ENCODE measurements at places on chromosomes 5 and 9.

- no peak for DNase-seq
Observed at GRCh38 chr5:132831095-132831860, 831 bp upstream of the SHROOM1 start.

DNA sequence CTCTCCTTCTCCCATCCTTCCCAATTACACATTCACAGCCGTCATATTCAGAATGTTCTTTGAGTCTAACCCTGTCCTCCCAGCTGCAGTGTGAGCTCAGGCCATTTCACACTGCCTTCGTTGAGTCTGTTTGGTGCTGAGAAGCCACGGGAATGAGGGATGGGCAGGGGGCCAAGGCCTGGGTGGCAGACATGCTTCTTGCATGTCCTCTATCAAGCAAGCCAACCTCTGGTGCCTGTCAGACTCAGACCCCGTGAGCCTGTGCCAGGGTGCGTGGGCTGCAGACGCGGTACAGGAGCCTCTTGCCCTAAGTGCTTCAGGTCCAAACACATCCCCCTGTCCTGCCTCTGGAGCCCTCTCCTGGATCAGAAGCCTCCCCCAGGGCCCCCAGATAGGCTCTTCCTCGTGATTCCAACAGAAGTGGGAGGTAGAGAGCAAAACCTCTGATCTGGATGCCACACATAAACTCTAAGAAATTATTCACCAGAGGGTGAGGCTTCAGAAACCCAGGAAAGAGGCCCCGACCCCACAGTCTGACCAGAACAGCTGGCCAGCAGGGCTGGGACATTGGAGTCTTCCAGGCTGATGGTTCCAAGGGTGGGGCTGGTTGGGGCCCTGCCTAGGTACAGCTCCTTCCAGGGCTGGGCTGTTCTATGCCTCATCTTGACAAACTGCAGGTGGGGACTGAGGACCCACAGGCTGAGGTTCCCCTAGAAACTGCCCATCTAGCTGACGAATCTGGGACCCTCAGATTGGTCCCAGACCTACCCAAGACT lies 46.7 kb upstream of the CDKN2AIPNL start:
- no peak for DNase-seq

- DNase-seq, result no peak
Observed at GRCh38 chr5:1111727-1112289, at the start of gene SLC12A7. Gene SLC12A7, minus strand, starts transcription at chr5:1112063. Its CDS starts 72 bp downstream, at chr5:1111991.

GRCh38 chr5:120007598-120007997 lies 378.2 kb downstream of the FAM170A start:
- DNase-seq, result no peak

GRCh38 chr5:138542180-138542955 lies 668 bp downstream of the ETF1 start:
- no peak for DNase-seq

GRCh38 chr5:169260896-169261569 lies 39.9 kb downstream of the SLIT3 start:
- no peak for DNase-seq

DNA sequence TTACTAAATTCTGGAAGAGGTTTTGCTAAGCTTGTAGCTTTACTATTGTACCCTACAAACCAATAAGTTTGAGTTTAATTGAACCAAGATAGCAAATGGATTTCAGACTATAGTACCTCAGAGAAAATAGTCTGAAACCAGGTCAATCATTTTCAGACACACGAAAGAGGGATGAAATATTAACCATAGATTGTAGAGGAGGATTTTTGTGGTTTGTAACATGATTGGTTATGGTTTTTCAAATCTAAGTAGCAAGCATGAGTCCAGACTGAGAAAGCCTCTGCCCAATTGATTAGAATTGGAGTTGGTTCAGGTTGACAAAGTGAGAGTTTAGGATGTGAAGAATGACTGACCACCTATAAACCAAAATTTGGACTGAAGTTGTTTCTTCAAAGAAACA lies 562.7 kb upstream of the DMAC1 start:
- DNase-seq, result no peak

DNA sequence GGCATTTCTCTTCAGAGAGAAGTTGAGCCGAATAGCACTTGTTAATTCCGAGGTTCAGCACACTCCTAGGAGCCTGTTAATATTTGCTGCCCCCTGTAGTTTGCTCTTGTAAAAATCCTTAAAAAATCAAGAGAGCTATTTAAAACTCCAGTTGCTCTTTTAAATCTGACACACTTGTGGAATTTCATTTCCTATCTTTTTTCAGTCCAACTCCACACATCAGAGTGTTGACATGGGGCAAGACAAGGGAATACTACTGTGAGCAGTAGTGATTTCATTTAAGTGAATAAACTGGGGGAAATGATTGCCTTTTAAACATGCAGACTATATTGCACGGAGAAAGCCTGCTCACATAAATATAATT lies 1096.3 kb upstream of the DMAC1 start:
- DNase-seq, result peak; percentile 52

DNA sequence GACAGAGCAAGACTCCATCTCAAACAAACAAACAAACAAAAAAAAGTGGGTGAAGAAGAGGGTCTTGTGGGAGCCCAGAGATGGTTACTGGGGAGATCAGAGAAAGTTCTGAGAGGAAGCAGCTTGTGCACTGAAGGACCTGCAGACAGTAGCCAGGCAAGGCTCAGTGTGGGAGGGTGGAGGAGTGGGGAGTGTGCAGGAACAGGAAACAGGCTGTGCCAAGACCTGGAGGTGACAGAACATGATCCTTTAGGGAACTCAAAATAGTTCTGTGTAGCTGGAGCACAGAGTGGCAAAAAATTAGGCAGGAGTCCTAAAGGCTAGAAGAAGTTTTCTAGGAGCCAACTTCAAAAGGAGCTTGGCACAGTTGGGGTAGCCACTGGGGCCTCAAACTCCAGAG lies 19.2 kb upstream of the NANS start:
- DNase-seq, result no peak

GRCh38 chr5:72720205-72720604 lies 96.3 kb upstream of the TNPO1 start:
- DNase-seq, result no peak

DNA sequence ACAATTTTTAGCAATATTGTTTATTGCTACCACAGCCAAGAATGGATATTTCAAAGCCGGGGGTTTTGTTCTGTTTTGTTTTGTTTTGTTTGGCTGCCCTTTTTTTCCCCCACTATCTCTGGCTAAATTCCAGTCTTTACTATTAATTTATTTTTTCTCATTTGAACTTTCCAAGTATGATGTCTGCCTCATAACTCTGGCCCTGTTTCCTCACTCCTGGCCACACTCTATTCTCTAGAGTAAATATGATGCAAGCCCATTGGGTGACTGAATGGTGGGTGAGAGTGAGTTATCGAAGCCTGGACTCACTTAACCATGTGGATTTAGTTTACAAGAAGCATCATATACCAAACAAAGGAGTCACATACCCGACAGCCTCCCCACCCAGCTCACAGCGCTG lies 41.9 kb downstream of the WDR36 start:
- DNase-seq, result no peak

GRCh38 chr9:15306068-15306756 lies 804 bp downstream of the TTC39B start:
- peak; percentile 85 for DNase-seq

DNA sequence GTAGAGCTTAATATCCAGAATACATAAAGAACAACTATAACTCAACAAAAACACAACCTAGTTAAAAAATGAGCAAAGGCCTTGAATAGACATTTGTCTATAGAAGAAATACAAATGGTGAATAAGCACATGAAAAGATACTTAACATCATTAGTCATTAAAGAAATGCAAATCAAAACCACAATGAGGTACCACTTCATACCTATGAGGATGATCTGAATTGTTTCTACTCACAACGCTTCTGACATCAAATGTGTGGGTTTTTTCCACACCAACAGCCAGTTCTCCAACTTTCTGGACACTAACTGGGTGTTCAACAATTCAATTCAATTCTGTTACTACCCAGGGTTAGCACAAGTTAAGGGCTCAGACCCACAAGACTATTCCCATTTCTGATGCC lies 22.0 kb downstream of the SREK1IP1 start:
- no peak for DNase-seq

DNA sequence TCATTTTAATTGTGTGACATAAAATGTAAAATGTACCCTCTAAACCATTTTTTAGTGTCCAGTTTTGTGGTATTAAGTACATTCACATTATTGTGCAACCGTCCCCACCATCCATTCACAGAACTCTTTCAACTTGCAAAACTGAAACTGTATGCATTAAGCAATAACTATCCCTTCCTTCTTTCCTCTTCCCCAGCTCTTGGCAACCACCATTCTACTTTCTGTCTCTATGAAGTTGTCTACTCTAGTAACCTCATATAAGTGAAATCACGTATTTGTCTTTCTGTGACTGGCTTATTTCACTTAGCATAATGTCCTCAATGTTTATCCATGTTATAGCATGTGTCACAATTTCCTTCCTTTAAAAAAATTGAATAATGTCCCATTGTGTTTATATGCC lies 142.4 kb downstream of the C9orf152 start:
- no peak for DNase-seq

DNA sequence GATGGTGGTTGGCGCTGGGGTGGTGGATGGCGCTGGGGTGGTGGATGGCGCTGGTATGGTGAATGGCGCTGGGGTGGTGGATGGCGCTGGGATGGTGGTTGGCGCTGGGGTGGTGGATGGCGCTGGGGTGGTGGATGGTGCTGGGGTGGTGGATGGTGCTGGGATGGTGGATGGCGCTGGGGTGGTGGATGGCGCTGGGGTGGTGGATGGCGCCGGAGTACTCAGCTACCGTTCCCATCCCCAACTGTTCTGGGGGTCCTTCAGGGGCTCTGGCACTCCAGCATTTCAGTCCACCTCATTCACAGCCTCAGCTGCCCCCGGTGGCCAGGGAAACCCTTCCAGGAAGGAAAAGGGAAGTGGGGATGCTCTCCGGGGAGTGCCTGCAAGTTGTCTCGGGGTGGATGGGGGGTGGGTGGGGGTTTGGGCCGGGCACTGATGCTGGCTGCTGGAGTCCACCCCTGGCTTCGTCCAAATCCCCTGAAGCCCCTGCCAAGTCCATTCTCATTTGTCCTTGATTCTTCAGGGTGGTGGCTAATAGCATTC lies 147.3 kb upstream of the COL5A1 start:
- no peak for DNase-seq

GRCh38 chr5:156681265-156681664 lies 168.8 kb upstream of the PPP1R2B start:
- no peak for DNase-seq

- no peak for DNase-seq
Observed at GRCh38 chr9:135376511-135377265, 102.9 kb upstream of the PPP1R26 start.

- no peak for DNase-seq
Observed at GRCh38 chr9:116940614-116941215, 253.6 kb downstream of the TRIM32 start.

- no peak for DNase-seq
Observed at GRCh38 chr5:93575461-93576414, 5.3 kb downstream of the NR2F1-AS1 start.

- no peak for DNase-seq
Observed at GRCh38 chr5:39231705-39232525, 12.6 kb upstream of the FYB1 start.
